ENCODE measurements at places on chromosomes 7 and 10.

DNA sequence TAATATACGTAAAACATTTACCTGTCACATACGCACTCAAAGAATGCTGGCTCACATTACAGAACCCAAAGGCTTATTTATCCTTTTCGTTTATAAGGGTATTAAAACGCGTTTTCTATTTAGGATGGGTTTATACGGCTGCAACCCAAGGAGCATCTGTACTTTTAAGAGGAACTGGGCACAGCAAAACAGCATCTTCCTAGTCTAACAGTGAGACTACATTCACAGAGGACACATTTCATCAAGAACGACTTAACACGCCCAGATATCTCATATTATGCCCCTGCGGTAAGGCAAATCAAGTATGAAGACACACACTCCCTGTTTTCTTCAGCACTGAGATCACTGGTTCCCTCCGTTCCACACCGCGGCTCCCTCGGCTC, 533 bp upstream of the DMTF1 start:
- DNase-seq: no peak

GRCh38 chr10:123249894-123250293, 95.7 kb downstream of the BUB3 start:
- DNase-seq: no peak

DNA sequence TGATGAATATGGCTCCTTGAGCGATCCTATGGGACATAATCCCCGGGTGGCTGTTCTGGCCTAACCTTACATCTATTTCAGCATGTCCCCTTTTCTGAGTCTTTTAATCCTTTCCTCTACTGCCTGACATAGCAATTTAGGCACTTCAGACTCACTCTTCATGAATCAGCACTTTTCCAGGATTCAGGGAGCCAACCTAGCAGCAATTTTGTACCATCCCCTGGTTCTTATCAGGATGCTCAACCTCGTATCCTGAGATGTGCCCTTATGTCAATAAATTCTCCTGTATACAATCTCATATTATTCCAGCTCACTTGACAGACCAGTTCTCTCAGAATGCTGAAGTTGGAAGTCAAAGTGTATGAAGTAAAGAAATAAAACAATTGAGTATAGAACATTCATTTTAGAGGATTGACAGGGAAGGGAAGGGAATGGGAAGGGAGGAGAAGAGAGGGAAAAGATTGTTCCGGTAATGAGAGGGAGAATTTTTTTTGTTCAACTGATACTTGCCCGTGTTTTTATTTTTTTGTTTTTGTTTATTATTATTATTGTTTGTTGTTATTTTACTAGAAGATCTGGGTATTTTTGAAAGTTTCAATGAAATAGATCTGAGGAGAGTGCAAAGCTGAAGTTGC, 8.2 kb upstream of the ZC3HAV1 start:
- no peak for DNase-seq

DNA sequence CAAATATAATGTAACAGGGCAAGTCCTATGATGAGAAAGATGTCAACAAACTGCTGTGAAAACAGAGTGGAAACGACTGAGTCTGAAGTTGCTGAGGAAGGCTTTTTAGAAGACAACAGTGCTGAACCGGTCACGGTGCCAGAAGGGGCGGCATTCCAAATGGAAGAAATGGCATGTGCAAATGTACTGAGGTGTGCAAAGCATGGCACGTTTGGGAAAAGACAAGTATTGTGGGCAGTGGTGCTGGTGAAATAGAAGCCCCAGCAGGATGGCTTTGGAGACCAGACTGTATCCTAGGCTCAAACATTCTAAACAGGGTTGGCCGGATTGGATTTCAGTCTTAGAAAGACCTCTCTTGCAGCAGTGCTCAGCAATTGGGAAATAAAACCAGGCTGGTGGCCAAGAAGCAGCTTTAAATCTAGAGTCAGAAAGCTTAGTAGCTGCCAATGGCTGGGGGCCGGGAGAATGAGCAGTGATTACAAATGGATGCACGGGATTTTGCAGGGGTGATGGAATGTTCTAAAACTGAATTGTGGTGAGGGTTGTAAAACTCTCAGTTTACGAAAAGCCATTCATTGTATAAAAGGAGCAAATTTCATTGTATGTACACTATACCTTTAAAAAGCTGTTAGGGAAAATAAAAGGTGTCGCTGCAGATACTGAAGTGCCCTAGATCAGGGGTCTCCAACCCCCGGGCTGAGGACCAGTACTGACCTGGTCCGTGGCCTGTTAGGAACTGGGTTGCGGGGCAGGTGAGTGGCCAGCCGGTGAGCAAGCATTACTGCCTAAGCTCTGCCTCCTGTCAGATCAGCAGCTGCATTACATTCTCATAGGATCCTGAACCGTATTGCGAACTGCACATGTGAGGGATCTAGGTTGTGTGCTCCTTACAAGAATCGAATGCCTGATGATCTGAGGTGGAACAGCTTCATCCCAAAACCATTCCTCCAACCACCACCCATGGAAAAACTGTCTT, 141.6 kb downstream of the HIBADH start:
- no peak for DNase-seq

- DNase-seq: no peak
These were observed 78.7 kb downstream of the EMX2 start for GRCh38 chr10:117621196-117621595.

DNA sequence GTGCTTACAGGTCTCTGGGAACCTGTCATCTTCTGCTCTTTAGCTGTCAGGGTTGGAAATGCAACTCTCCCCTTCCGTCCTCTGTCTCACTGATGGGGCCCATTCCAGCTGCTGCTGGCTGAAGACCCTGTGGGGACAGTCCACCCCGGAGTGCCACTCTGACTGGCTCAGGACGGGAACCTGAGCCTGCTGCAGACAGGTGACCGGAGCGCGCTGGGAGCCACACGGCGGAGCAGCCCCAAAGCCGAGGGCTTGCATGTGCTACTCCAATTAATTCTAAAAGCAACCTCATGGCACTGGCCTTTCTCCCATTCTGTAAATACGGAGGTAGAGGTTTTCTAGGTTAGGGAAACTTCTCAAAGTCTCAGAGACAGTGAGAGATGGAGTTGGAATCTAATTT, 223.5 kb upstream of the PITRM1 start:
- DNase-seq: no peak

DNA sequence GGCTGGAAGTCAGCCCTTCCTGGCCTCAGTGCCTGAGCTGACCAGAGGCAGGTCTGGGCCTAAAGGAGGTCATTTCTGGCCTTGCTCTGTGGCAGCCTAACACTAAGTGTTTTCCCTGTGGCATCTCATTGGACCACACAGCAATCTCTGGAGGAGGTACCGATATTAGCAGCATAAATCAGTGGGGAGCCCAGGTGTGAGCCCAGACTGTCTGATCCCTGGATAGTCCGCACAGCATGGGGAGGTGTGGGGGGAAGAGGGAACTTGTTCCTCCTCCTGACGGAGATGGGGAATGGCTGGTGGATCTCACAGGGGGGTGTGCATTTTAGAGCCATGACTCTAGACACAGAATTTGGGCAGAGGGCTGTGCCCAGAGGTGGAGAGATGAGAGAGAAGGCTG, 11.0 kb upstream of the PPIF start:
- no peak for DNase-seq

DNA sequence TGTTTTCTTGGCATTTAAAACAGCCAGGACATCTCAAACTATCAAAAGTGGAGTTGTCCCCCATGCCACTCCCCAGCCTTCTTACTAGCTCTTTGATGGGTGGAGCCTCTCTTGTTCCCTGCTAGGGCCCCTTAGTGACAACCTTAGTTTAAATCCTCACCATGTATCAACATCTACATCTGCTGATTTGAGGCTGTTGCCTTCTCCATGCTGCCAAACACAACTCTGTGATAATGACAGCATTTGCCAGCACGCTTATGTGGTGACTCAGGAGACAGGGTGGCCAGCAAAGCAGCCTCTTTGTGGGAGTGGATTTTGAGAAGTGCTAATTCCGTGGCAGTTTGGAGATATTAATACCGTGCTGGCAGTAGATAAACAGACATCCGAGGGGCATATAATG, 145.4 kb downstream of the LRRC4 start:
- DNase-seq: no peak

DNA sequence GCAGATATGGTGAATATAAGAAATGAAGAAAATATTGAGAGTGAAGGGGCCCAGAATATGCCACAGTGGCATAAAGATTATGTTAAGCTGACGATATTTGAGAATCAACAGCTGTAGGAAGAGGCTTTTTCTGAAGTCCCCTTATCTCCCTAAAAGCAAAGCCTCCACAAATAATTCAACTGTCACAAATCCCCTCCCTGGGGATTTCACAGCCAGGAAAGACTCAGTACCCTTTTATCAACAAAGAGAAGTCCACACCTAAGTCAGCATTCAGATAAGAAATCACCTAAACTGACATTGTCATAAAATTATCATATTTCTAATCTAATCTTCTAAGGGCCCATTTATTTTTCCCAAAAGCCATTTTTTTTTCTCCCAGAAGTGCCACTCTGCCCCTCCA, 284.9 kb upstream of the VWC2 start:
- no peak for DNase-seq

GRCh38 chr7:96127746-96128145, 194.2 kb downstream of the SLC25A13 start:
- no peak for DNase-seq

GRCh38 chr7:104241538-104242209, 33.9 kb upstream of the ORC5 start:
- DNase-seq: no peak

- DNase-seq: peak; percentile 60
These were observed at the start of gene SH2B2 for GRCh38 chr7:102286237-102287110. SH2B2 (plus strand) TSS chr7:102286868; CDS start chr7:102300551, 13,683 bp downstream.

GRCh38 chr10:124660404-124661125, 83.6 kb downstream of the FAM53B start:
- DNase-seq: no peak

- no peak for DNase-seq
These were observed 61.3 kb downstream of the CACNA2D1 start for GRCh38 chr7:82382276-82382675.

DNA sequence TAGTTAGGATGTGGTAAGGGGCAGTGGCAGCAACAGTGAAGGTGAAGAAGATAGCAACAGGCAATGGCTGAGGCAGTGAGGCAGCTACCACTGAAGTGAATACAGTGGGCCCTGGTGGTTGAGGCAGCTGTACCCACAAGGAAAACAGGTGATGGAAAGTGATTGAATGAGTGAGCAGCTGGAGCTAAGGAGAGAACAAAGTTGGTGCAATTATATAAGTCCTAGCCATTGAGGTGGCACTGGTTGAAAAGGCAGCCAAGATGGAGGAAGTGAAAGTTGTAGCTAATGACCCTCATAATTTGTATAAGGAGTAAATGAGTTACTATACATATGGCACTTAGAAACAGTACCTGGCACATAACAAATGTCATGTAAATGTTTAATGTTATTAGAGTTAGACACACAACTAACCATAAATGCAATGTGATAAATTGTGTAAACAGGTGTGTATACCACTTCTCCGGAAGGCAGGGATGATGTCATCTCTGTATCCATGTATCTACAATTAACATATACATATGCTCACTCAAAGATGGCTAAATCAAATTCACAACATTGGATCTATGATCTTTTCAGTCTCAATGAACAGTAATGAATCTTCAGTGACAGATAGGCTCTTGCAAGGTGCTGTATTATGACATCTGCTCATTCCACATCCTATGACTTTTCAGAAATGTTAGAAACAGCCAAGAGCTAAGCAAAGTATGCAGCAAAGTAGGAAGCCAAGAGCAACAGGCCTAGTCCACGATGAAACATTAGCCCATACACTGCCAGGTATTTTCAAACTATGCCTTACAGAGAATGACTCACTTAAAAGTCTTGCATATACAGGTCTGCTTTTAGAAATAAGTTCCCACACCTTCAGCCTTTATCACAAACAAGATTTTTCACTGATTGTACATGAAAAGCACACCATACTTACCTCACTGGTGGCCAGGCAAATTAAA, 10.7 kb downstream of the XPNPEP1 start:
- DNase-seq: no peak

DNA sequence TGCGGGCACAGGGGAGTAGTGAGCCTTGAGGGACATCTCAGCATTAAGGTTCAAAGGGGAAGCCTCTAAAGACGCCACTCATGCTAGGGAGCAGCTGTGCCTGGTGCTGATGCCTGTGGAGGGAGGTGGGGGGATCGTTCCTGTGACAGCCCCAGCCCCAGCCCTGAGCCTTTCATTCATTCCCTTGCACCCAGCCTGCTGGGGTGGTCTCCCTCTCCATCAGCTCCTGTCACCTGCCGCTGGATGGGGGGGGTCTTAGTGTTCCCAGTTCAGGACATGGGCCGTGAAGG, 11.6 kb downstream of the ZNF316 start:
- DNase-seq: no peak

GRCh38 chr10:67772894-67773511, 65.0 kb downstream of the DNAJC12 start:
- DNase-seq: no peak

GRCh38 chr7:98334081-98334480, 52.6 kb downstream of the BRI3 start:
- DNase-seq: no peak

Measured in CD4-positive, alpha-beta T cell treated with Interleukin-12 subunit alpha and Interleukin-12 subunit beta, for 1 hour (primary cell).